ENCODE measurements at places on chromosomes 3 and 15.

GRCh38 chr15:80946576-80946975, 43.0 kb downstream of the MESD start:
- no peak for DNase-seq

GRCh38 chr15:44584162-44584749, 47.3 kb downstream of the EIF3J start:
- no peak for DNase-seq

DNA sequence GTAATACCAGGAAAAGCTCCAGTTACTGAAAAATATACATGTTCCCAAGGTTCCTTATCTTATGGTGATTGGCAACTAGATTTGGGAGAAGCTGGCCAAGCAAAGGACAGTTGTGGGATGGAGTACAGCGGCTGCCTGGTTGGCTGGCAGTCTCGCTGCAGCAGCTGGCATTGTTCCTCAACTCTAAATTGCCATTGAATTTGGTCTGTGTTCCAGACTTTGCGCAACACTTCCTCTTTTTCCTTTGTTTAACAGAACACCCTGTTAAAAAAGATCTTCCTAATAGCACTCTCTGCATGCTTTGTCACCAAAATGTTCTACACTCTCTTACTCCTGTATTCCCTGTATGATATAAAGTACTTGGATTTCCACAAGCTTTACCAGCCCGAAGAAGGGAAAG, 420.6 kb upstream of the RBMS3 start:
- no peak for DNase-seq

DNA sequence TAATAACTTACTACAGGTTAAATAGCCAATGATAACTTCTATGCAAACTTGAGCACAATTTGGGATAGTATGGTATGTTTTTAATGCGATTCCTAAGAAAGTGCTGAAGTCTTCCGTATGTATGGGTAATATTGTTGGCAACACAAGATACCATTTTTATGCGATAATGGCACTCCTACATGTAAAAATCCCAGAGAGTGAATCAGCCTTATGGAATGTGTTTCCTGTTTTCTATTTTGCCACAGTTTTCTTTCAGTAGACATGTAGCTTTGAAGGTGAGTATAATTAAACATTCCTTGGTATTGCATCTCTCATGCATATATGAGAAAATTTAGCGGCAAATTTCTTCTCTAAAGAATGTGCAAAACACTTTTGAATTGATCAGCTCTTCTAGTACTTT, 396.8 kb upstream of the AZI2 start:
- DNase-seq = no peak

GRCh38 chr3:153023896-153024295, 138.1 kb upstream of the RAP2B start:
- DNase-seq = no peak

DNA sequence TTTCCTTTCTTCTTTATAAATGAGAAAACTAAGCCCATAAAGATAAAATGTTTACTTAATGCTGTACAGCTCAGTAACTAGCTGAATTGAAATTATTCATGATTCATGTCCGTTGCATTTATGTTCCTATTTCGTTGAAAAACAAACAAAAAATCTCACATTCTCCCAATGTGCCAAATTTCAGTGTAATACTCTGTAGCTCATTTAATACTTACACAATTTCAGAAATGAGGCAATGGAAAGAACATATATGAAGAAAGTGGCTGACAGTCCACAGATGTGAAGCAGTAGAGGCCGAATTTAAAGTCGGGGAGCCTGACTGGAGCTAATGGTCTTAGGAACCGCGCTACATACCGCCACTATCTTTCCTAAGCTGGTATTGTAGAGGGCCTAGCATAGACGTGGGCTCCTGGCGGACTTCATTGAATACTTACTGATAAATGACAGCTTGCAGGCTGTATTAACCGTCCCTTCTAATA, 651 bp downstream of the PLSCR2 start:
- DNase-seq = no peak

GRCh38 chr15:60326824-60327654, 70.7 kb downstream of the ANXA2 start:
- DNase-seq = no peak

DNA sequence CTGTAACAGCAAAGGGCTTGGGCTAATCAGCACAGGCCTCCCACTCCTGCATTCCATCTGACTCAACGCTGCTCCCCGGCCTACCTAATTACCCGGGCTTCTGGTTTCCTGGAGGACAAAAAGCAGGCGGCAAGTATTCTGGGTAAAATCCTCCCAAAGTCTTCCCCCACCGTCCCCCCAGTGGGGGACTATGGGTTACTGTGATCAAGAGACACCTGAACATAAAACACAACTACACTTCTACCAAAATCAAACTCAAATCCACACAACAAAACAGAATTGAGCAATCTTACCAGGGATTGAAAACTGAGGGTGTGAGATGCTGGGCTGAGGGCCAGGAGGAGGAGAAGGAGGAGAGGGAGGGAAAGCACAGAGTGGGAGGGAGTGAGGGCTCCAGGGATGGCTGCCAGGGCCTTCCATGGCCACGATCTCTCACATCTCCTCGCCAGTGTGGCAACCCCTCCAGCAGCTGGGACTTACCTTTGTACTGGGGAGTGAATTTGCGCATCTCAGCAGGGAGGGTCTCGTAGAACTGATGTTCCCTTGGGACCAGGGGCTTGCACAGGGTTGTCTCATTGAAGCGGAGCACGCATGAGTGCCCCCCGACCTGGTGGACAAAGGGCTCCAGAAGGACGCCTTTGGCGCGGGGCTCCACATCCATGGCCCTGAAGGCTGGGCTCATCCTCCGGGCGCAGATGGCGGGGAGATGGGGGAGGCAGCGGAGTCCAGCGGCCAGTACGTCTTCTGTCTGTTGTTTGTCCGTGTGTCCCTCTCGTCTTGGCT, 9.1 kb upstream of the NCKIPSD start:
- DNase-seq = no peak

GRCh38 chr15:99981191-99981647, 248.0 kb upstream of the LYSMD4 start:
- DNase-seq = no peak

DNA sequence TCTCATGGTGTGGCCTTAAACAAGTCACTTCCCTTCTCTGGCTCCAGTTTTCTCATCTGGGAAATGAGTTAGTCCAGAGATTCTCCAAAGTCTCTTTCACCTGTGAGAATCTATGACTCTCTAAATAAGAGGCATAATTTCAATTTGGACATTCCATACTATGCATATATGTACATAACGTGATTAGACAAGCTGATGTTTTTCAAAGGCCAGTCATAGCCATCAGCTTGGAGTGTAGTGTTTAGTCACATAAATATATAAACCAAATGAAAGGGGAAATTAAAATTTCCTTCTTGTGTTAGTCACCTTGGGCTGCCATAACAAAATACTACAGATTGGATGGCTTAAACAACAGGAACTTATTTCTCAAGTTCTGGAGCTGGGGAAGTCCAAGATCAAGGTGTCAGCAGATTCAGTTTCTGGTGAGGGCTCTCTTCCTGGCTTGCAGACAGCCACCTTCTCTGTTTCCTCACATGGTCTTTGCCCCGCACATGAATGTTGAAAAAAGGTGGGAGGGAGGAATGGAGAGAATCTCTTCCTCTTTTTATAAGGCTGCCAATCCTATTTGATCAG, 19.4 kb downstream of the TMEM41A start:
- no peak for DNase-seq

DNA sequence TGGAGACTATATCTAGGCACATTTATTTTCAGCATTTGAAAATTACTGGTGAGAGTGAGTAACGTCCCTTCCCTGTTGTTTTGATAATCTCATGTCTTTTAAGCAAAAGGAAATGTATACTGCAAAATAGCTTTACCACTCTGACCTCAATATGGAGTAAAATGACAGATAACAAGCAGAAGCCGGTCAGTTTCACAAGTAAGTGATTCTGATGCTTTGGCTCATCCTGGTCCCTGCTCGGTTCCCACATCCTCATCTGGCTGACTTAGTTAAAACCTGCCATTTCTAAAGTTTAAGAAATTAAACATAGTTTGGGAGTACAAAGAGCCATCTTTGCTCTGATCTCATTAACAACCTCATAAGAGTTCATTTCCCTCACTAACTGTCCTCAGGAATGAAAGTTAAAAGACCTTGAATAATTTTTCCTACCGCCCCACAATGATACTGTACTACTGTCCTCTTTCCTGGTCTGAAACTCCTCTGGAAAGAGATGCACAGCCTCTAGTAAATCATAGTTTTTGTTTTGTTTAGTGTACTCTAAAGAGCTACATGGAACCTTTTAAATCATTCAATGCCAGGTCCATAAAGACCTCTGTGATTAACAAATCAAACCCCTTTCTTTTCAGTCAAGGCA, 72.3 kb upstream of the ICE2 start:
- DNase-seq = no peak

DNA sequence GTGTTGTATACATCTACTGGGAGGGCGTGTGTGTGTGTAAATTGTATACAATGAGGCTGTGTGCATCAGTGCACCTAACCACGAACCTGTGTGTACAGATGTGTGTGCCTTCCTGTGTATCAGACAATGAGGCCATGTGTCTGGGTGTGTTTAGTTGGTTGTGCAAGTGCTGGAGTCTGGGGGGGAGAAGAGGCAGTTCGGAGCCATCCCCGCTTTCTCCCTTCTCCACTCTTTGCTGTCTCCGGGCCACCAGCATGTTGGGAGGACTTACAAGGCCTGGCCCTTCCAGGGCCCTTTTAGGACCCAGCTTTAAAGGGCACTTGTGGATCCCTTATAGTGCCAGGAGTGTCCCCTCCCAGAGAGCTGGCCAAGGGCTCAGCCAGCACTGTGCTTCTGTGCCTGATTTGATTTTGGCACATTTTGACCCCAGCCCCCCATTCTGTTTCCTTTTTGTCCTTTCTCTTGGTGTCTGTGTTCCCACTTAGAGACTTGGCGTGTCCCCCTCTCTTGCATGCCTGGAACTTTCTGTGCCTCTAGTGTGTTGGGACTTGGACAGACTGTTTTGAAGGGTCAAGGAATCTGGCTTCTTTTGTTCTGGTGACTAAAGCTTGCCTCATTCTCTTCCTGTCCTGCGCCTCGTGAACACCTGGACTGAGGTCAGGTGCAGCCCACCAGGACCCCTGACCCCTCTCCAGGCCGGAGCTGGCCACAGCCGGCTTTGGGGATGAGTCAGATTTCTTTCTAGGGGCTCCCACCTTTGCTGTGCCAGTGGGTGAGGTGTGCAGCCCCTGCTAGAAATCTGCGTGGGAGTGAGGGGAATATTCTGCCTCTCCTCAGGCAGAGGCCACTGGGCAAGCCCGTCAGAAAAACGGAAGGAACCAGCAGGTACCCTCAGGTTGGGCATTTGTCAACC, 1.5 kb downstream of the CTDSPL start:
- no peak for DNase-seq

- no peak for DNase-seq
Observed at GRCh38 chr15:38698254-38698653, 133.6 kb upstream of the RASGRP1 start.

DNA sequence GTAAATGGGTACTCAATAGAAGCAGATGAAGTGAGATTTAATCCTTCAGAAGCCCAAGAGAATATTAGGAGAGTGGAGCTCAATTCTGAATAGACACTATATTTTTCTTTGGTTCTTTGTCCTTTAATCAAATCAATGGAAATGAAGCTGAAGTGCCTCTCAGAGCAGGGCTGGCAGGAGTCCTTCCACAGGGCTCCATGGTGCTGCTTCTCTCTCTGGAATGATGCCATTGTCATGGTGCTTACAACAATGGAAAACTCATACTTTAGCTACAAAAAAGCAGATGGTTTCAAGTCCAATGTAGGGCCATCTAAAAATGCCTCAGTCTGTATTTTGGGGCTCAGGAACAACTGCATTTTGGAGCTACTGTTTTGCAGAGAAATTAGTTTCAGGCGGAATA, 125.1 kb downstream of the SNRK start:
- no peak for DNase-seq

GRCh38 chr3:115789481-115789880, 166.2 kb downstream of the GAP43 start:
- no peak for DNase-seq

DNA sequence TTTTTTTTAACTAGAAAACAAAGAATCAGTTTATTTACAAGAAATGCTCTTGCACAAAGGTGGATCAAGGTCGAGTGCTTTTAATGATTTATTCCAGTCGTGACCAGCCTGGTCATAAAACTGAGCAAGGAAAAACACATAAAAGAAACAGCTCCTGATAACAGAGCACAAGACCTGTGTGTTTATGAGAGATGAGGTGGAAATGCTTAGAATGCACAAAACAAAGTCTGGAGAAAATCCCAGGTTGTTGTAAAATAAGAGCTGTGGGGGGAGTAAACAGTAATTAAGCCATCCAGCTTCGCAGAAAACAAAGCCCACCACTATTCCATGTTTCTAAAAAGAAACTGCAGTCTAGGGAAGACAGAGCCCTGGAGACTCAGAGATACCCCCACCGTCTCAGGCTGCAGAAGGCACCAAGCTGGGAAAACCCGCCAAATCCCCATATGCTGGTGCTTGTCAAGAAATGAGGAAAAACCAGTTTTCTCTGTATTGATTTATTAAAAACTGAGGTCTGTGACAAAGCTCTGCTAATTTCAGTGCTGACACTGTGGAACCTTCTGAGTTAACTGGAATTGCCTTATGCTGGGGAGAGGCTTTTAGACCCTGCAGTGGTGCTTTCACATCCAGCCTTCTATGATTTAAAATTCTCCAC, 139.3 kb downstream of the ADAMTS17 start:
- no peak for DNase-seq

- DNase-seq = no peak
Observed at GRCh38 chr3:106197532-106198194, 328.9 kb upstream of the CBLB start.

DNA sequence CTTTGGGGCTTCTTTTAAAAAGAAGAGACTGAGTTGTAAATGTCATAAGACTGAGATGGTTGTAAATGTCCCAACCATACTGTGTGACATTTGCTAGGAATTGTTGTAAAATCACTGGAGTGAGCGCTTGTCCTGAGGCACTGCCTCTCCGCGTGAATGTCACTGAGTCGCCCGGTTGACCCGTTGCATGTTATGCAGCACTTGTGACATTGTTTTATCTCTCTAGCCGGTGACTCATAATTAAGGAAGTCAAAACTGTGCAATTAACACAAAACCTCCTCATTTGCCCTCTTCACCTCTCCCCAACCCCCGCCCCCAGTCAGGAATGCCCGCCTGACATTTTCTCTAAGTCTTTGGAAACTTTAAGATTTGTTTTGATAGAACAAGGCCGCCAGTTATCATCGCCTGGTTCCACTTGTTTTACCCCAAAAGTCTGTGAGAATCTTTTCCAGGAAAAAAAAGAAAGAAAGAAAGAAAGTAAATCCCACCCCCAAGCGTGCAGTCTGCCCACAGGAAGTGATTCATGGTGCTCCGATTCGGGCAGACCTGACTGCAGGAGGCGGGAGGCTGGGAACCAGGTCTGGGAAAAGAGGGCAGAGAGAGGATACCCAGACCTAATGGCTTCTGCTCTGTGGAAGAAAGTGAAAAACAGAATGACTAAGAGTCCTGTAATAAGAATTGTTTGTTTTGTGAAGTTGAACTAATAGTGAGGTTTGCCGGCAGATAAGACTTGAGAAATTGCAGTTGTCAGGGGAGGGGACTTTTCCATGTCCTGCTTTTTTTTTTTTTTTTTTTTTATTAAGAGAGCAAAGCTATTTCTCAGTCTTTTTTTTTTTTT, 84.8 kb downstream of the SMAD3 start:
- no peak for DNase-seq

GRCh38 chr3:81735334-81735733, 26.1 kb downstream of the GBE1 start:
- DNase-seq = no peak

- DNase-seq = no peak
Observed at GRCh38 chr3:76470285-76470684, 569.6 kb upstream of the ROBO2 start.

GRCh38 chr15:72342385-72342784, 22.4 kb upstream of the CELF6 start:
- no peak for DNase-seq

GRCh38 chr15:70853318-70853972, 512 bp downstream of the LARP6 start:
- DNase-seq = no peak
